GM23338 (cell line): ENCODE measurements at places on chromosomes 2 and 18. TPM values are rescaled to one million over a fixed set of nuclear protein-coding genes. Genes with fewer than 3 reads are reported as not detected.
A peak's percentile ranks its signal among the peaks of the same experiment; 100 is the strongest.

DNA sequence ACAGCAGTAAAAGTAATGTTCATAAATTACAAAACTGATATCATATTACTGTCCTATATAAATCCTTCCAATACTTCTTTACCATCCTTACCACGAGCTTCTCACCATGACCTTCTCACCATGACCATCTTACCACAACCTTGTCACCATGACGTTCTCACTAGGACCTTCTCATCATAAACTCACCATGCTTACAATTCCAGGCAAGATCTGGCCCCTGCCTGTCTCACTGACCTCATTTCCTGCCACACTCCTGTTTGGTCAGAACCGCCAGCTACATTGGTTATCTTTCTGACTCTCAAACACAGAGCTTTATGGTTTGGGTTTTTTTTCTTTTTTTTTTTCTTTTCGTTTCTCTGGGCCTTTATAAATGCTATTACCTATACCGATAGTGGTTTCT lies 827.6 kb downstream of the RNF144A start:
- DNase-seq: no peak

The MERTK gene
- 8.7 and 9.0 TPM in 2 replicates for total RNA-seq

DNA sequence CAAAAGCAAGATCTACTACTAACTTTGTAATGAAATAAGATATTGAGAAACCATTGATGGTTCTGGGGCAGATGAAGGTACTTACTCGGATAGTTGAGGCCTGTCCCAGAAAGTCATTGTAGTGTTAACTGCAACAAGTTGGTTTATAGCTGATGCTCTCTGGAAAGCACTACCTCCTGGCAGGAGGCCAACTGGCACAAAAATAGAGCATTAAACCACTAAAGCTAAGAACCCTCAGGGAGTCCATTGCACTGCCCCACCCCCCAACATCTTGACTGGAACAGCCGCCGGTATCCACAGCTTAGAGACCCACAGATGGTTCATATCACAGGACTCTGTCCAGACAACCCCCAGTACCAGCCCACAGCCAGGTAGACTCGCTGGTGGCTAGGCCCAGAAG lies 552.5 kb upstream of the CRIM1 start:
- DNase-seq: no peak

The ABCG8 gene
- 0.31 and 0.35 TPM in 2 replicates for total RNA-seq

DNA sequence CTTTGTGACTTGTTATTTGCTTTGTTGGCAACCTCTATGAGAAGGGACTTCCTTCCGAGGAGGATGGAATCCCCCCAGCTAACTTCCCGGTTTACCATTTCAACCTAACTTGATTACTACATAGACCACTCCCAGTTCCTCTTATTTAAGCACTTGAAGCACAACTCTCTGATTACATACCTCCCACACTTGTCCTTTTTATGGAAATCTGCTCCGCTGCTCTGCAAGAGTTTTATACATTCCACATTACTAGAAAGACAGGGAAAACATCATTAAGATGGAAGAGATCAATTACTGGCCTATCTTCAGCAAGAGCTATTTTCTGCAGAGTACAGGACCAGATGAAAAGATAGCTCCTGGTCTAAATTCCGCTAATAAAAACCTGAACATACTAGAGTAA lies 160.0 kb upstream of the PGAP1 start:
- no peak for DNase-seq

DNA sequence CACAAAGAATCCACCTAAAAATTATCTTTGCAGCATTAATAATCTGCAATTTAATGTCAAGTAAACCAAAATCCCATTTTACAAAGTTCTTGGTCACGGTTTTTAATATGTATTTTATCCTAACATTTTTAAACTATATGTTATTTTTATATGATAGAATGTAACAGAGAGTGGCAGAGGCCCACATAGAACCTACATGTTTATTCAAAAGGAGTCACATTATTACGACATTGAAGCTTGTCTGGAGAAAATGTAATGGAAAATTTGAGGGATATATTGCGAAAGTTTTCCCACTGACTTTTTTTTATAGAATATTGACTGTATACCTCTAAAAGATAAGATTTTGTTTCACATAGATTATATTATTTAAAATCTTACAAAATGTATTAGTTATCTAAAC lies 89.7 kb upstream of the COL3A1 start:
- DNase-seq: no peak

The ITGA6 gene
- total RNA-seq: 124 and 129 TPM in 2 replicates

GRCh38 chr2:105432044-105432399 lies 33.2 kb upstream of the FHL2 start:
- DNase-seq: no peak

GRCh38 chr2:111995148-111995547 lies 59.9 kb upstream of the TMEM87B start:
- no peak for DNase-seq

DNA sequence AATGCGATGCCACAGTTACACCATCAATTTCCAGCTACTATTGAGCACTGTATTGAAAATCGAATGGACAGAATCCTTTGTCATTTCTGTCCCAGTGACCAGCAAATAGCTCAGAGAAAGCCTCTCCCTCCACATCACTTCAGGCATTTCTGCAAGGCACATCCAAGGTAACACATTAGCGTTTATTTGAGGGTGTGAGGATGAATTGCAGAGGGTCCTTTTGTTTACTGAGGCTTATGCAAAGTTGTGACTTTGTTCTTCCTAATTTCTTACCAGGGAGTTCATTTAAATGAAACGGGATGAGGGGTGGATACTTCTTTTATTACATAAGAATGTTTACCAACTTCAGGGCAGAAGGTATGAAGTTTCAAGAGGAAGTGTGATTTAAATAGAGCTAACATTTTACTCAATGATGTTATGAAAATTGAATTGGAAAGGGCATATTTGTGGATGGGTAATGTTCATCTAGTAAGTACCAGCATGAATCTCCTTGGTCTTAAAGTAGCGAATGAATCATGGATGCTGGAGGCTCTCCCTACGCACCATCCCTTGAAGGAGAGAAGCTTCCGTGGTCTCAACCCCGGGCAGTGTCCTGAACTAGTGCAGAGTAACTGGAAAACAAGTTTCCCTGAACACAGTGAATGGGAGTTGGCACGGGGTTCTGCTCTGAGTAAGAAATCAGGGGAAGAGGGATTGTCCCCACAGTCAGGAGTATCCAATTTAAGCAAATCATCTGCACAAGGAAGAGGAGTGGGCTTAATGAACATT lies 756.5 kb downstream of the GALR1 start:
- DNase-seq: peak; percentile 1
